ENCODE measurements at places on chromosomes 1 and 21.

DNA sequence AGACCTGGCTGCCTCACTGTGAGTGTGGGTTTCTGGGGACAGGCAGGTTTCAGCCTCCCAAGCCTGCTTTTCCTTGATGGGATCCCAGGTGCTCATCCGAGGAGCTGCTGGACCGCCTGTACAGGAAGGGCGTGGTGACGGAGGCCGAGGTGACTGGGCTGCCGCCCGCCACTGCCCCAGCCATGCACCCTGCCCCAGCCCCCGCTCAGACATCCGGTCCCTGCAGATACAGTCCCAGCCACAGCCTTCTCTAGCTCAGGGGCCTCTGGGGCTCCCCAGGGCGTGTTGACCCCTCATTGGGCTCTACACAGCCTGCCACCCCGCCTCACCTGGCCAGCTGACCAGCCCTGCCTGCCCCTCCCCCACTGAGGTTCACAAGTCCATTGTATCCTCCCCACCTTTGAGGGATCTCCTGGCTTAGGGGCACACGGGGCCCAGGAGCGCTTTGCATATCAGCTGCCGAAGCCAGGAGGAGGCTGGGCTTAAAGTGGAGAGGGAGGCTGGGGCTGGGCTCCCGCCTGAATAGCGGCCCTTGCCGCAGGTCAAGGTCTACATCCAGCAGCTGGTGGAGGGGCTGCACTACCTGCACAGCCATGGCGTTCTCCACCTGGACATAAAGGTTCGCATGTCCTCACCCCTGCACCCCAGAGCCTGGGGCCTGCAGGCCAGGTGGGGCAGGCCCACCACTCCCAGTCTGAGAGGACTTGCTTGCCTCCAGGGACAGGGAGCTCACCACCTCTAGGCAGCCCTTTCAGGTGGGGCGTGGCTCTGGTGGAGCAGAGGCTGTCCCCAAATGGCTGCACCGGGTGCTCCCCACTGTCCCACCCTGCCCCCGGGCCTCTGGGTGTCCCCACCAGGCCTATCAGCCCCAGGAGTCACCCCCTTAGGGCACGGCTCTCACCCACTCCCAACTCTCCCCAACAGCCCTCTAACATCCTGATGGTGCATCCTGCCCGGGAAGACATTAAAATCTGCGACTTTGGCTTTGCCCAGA, 38.5 kb downstream of the TRIM11 start:
- DNase-seq, result no peak

- DNase-seq, result no peak
Measured at GRCh38 chr1:79472067-79472656, 465.6 kb upstream of the ADGRL4 start.

GRCh38 chr1:39293375-39294070, 89.0 kb downstream of the MACF1 start:
- DNase-seq, result peak; percentile 79

DNA sequence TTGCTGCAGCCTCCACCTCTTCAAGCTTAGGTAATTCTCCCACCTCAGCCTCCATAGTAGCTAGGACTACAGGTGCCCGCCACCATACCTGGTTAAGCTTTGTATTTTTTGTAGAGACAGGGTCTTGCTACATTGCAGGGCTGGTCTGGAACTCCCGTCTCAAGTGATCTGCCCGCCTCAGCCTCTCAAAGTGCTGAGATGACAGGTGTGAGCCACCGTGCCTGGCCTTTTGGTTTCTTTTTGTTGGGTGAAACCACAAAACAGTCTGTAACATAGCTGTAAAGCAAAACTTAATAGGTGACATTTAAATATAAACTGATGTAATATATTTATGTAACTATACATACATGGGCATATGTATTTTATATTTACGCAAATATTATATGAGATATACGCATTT, 3.1 kb upstream of the DNAJC11 start:
- no peak for DNase-seq
